NCI-H2171 treated with DMSO at 0.1 percent for 48 hours (cell line): ENCODE measurements at places on chromosomes 11 and 22.

GRCh38 chr22:47194476-47195155, 432.2 kb downstream of the TBC1D22A start:
- DNase-seq, result no peak

DNA sequence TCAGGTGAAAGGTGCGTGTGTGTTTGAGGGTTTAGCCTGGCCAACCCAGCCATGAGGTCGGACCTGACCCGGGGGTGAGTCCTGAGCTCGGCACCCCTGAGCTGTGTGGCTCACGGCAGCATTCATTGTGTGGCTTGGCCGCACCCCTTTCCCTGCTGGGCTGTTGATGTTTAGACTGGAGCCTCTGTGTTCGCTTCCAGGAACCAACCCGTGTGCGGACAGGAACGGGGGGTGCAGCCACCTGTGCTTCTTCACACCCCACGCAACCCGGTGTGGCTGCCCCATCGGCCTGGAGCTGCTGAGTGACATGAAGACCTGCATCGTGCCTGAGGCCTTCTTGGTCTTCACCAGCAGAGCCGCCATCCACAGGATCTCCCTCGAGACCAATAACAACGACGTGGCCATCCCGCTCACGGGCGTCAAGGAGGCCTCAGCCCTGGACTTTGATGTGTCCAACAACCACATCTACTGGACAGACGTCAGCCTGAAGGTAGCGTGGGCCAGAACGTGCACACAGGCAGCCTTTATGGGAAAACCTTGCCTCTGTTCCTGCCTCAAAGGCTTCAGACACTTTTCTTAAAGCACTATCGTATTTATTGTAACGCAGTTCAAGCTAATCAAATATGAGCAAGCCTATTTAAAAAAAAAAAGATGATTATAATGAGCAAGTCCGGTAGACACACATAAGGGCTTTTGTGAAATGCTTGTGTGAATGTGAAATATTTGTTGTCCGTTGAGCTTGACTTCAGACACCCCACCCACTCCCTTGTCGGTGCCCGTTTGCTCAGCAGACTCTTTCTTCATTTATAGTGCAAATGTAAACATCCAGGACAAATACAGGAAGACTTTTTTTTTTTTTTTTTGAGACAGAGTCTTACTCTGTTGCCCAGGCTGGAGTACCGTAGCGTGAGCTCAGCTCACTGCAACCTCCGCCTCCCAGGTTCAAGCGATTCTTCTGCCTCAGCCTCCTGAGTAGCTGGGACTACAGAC, 53.9 kb upstream of the PPP6R3 start:
- DNase-seq, result no peak

- no peak for DNase-seq
Observed at GRCh38 chr11:10623797-10624761, 55.6 kb upstream of the LYVE1 start.

DNA sequence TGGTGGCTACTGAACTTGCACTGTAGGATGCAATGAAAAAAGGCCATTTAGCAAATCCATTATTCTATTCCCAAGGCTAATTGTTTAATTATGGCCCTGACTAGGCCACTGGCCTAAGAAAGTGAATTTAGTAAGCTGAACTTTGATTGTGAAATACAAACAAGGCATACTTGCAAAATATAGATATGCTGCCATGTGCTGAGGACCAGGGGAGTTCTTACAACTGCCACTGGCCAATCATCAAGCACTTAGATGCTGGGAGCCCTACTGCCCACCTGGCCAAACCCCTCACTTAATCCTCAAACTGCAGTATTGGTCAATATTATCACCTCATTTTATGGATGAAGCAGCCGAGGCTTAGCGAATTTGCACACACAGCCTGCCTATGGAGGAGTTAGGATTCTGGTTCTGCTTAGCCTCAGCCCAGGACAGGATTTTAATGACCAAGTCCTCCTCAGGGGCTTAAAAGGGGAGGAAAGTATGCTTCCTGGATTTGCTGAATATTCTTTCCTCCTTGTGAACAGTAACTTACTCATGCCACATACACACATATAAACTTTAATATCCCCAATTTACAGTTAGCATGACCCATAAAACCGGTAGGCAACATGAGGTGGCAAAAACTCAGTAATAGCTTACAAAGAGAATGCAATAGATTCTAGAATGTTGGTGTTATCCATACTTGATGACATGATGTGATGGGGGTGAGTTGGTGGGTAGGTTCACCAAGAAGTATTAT, 39.3 kb downstream of the CD44 start:
- DNase-seq, result no peak

DNA sequence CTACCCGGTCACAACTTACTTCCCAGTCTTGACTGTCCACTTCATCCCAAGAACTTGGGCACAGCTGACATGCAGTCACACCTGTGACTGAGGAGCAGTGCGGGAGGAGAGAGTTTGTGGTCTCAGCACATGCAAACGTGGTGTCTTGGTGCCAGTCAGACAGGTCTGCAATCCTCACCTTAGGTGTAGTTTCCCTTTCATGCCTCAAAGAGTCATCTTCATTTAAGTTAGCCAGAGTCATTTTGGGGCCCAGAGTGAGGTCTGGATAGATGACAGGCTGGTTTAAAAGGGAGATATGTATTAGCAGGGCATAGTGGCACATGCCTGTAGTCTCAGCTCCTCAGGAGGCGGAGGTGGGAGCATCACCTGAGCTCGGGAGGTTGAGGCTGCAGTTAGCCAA, 108.5 kb upstream of the SORL1-AS1 start:
- DNase-seq, result no peak

DNA sequence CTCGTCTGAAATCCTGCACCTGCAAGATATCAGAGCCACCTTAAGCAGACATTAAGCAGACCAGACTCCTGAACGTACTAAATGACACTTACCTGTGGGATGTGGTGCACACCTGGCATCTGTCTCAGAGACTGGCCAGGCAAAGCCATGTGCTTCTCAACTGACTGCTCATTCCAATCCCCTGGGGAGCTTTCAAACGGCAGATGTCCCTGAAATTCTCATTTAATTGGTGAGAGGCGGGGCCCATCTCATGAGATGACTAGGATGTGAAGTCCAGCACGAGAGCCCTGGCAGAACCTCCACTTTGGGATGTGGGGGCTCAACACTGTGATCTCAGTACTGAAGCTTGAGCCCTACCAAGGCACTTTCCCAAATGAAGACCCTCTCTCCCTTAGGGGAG, 84.9 kb upstream of the HMGXB4 start:
- DNase-seq, result peak; percentile 99

DNA sequence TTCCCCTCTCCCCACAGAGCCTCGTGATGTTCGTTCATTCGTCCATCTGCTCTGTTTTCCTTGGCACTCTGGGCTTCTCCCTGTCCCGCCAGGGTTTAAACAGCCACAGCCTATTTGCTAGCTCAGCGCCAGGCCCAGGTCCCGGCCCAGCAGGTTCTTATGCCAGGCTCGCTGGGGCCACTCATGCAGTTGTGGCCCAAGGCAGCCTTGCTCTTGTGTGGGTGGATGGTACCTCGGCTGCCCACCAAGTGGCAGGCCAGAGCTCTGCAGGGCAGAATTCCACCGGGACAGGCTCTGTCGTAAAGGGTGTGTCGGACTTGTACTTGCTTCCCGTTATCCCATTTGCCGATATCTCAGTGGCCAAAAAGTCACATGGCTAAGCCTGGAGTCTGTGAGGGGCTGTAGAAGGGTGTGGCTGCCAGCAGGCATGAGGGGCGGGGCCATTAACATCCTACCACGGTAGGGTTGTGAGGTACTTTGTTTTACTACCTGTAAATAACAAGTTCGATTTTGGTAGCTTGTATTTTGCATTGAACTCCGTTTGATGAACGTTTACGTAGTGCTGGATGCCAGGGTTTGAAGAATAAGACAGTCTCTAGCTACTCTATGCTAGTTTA, 7.9 kb downstream of the FAM118A start:
- DNase-seq, result peak; percentile 69

DNA sequence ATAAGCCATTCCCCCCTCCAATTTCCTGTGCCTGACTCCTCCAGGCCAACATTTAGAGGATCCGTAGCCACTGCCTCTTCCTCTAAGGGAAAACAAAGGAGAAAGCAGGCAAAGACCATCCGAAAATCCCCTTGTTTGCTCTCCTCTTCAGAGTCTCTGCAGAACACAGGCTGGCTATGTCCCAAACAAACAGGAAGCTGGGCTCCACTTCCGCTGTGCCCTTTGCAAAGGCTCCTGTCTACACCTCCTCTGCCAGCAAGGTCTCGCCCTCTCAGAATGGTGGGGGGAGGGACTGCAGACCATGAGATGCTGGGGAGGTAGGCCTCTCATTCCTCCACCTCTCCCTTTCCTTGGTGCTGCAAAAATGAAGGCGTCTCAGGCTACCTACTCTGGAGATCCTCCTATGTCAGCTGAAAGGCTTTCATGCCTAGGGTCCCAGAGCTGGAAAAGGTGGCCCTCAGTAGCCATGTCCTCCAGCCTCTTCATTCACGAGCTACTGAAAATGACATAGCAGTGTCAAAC, 596.2 kb downstream of the BUD13 start:
- no peak for DNase-seq

- peak; percentile 61 for DNase-seq
Observed at GRCh38 chr11:107689317-107690202, 22.3 kb downstream of the SLN start.

DNA sequence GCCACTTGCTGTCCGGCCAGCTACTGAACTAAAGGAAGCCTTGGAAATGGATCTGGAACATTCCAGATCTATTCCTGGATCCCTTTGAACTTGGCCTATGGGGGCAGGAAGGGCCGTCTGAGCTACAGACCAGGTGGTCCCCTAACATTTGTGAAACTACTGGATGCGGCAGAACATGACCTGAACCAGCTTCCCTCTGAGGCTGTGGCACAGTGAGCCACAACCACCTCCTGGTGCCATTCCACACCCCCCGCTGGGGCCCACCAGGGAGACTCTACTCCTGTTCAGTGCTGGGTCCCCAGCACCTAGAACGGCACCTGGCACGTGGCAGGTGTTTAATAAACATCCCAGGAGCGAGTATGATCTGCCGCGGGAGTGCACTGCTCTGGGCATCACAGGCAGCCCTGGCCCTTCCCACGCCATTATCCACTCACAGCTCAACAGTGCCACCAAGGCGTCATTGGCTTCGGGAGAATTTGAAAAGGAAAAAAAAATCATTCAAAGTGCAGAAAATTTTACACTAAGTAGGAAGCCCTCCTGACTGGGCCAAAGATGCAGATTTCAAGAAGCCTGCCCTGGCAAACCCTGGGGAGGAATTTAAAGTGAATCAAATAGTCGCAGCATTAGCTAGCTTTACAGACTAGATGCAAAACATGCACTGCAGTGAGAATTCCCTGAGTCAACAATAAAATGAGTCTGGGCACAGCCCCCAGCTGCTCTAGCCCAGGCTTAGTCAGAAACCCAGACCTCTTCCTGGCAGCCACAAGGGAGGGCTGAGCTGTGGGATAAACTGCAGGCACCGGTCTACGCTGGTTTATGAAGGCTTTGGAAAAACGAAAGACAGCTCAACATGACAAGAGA, 14.3 kb upstream of the EFCAB6 start:
- peak; percentile 56 for DNase-seq

- no peak for DNase-seq
Observed at GRCh38 chr11:105429096-105429910, 180.6 kb upstream of the GRIA4 start.

DNA sequence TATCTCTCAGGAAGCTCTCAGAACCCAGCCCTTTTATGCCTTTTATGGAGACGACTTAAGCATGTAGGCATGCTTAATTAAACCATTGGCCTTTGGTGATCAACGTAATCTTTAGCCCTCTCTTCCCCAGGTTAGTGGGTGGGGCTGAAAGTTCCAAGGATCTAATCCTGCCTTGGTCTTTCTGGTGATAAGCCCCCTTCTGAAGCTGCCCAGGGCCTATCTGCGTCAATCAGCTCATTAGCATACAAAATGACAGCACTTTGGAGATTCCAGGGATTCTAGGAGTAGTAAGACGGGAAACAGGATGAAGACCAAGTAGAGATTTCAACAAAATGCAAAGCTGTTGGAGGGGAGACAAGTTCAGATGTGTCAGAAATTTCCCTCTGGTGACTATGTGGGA, 3.1 kb downstream of the FAM118A start:
- DNase-seq, result no peak

GRCh38 chr11:32435511-32435941, at the start of gene WT1:
Gene WT1, minus strand, starts transcription at chr11:32435539.
- peak; percentile 55 for DNase-seq

DNA sequence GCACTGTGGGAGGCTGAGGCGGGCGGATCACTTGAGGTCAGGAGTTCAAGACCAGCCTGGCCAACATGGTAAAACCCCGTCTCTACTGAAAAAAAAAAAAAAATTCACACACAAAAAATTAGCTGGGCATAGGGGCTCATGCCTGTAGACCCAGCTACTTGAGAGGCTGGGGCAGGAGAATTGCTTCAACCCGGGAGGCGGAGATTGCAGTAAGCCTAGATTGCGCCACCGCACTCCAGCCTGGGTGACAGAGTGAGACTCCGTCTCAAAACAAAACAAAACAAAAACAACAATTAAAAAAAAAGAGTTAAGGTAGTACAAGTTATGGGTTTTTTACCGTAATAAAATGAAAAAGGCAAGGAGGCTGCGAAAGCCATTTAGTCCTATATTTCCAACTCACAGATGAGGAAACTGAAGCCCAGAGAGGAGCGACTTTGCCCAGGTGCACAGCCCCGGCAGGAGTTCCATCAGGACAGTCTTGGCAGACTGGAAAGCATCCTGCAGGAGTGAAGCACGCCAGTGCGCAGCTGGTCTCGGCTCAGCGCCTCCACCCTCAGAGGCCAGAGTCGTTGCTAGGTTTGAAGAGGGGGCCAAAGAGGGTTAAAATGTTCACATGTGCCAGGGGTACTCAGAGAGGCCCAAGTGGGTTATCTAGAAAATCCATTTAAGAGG, 3.8 kb upstream of the FADS3 start:
- DNase-seq, result no peak

GRCh38 chr11:19966441-19966840, 193.8 kb downstream of the DBX1 start:
- no peak for DNase-seq

- DNase-seq, result no peak
Observed at GRCh38 chr11:117629146-117629545, 167.9 kb downstream of the DSCAML1 start.

- peak; percentile 84 for DNase-seq
Observed at GRCh38 chr11:105960252-105961245, 61.5 kb downstream of the MSANTD4 start.

- DNase-seq, result no peak
Observed at GRCh38 chr11:99160447-99160846, 139.7 kb downstream of the CNTN5 start.
